ENCODE measurements at places on chromosomes 2 and 18.

DNA sequence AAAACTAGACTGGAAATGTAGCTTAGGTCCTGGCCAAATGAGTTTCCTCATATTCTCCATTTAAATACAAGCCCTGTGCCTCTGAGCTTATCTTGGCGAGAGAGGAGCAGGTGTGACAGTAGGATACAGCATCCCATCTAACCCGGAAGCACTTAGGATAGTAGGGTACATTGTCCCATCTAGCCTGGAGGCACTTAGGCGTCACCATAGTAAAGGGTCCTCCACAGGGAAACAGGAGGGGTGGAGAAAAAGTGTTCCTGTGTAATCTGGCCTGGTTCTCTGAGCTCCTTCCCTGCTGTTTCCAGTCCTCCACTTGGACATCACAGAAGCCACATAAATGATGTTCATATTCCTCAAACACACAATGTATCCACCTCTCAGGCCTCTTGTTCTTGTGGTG is 301.4 kb downstream of the GALR1 start:
- DNase-seq, result no peak

DNA sequence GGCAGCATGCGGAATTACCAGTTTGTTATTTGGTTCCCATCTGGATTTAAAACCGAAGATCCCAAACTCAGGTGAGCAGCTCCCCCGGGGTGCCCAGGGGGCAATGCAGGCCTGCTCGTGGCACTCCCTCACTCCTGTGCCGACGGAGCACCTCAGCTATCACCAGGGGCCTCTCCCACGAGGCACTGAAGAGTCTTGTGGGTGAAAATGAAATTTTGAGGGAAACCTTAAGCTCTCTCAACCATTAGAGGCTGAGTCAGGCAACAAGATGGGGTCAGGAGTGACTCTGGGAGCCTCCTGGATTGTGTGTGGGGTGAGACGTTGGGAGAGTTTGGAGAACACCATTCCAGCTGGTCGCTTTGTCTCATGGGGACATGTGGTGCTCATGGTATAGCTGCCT is 189.0 kb downstream of the PRKCE start:
- DNase-seq, result no peak

DNA sequence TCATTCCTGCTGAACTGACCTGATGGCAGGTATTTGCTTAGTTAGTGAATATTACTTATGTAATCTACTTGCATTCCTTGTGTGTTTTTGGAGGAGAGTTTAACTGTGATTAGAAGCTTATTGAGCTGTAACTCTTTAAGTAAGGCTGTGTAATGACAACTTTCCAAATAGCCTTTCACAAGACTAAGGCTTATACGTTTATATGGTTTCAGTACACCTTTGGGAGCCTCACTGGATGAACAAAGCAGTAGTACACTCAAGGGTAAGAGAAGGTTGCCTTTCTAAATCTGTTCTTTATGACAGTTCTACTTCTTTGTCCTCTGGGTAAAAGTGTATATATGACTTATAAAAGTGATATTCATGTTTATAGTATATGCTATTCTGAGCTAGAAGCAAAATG is 4.3 kb downstream of the ITPRID2 start:
- DNase-seq, result no peak

DNA sequence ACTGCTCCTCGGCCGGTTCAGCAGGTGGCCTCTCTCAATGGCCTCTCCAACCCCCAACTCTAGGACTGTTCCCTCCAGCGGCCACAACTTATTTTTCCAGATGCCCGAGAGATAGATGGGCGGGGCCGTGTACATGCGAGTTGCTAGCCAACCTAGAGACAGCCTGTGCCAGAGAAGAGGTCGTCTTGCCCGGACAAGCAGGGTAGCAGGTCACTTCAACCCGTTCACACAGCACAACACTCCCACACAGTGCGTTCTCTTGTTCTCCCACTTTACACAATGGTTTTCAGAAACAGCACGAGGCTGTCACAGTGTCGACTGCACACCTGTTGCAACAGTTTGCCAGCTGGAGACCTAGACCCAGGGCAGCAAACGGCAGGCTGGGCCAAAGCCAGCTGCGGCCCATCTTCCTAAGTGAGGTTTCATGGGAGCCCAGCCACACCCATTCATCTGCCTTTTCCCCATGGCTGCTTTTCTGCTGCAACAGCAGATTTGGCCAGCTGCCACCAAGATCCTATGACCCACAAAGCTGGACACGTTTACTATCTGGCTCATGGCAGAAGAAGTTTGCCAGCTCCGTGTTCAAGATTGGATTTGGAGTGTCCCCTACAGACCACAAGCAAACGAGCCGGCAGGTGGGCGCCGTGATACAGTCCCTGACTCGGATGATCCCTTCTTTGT is 7.3 kb upstream of the PRLH start:
- no peak for DNase-seq

GRCh38 chr2:68807821-68808266 is 63.4 kb downstream of the BMP10 start:
- peak; percentile 67 for DNase-seq

- DNase-seq, result no peak
Observed at GRCh38 chr2:5867056-5867455, 174.9 kb downstream of the SOX11 start.

GRCh38 chr2:86274265-86274917 is 63.0 kb downstream of the REEP1 start:
- no peak for DNase-seq

DNA sequence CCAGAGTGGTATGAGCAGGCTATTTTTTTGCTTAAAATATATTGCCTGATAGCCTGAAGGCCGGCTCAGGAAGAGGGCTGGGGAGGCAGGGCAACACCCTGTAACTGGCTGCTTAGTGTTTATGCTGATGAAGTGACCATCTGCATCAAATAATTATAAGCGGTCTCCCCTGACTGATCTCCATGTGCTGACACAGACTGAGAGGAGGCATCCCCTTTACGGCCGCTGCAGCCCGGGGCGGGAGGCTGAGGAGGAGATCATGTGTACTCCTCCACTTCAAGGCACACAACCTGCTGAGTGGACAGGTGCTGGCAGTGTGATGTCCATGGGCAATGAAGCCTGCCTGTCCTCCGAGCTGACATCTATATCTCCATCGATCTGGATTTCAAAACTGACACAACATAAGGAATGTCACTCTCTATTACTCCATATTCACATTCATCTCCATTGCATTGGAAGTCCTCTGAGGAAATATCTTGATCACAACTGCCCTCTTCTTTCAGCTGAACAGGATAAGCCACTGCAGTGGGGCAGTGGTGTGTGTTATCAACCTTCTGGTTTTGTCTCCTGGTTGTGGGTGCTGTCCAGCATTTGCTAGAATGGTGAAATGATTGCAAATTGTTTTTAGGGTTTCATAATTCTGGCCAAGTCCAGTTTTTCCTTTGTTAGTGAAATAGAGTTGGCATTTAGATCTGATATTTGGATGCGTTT is 143.5 kb downstream of the AQP4 start:
- no peak for DNase-seq

DNA sequence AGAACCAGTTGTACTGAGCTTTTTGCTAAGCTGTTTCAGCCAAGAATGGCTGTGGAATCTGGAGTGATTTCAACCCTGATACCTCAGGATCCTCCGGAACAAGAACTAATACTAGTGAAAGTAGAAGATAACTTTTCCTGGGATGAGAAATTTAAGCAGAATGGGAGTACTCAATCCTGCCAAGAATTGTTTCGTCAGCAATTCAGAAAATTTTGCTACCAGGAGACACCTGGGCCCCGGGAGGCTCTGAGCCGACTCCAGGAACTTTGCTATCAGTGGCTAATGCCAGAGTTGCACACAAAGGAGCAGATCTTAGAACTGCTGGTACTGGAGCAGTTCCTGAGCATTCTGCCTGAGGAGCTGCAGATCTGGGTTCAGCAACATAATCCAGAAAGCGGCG is 1.6 kb downstream of the ZNF397 start:
- no peak for DNase-seq

- DNase-seq, result no peak
Observed at GRCh38 chr2:52918551-52918950, 849.1 kb upstream of the CHAC2 start.

DNA sequence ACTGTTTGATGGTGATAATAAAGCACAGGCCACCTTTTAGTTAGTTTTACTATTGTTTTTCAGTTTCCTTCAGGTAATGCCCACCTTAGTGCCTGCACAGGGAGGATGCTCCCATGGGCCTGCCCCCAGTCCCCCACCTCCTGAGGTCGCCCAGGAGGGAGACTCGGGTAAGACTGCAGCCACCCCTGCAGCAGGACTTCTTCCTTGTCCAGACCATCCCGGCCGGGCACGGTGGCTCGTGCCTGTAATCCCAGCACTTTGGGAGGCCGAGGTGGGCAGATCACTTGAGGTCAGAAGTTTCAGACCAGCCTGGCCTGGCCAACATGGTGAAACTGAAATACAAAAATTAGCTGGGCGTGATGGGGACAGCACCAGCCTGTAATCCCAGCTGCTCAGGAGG is 68.1 kb upstream of the TANC1 start:
- DNase-seq, result no peak

GRCh38 chr2:37873749-37874330 is 51.2 kb upstream of the RMDN2 start:
- DNase-seq, result no peak

GRCh38 chr2:120469426-120469825 is 123.5 kb downstream of the INHBB start:
- no peak for DNase-seq

DNA sequence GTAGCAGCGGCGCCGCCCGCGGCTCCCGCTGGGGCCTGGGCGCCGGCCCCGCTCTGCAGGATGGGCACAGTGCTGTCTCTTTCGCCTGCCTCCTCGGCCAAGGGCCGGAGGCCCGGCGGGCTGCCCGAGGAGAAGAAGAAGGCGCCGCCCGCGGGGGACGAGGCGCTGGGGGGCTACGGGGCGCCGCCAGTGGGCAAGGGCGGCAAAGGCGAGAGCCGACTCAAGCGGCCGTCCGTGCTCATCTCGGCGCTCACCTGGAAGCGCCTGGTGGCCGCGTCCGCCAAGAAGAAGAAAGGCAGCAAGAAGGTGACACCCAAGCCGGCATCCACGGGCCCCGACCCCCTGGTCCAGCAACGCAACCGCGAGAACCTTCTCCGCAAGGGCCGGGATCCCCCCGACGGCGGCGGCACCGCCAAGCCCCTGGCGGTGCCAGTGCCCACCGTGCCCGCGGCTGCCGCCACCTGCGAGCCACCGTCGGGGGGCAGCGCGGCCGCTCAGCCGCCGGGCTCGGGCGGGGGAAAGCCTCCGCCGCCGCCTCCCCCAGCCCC is 369 bp downstream of the CDK5R2 start:
- DNase-seq, result no peak

- no peak for DNase-seq
Observed at GRCh38 chr2:218878926-218879761, 1.5 kb upstream of the WNT10A start.

- no peak for DNase-seq
Observed at GRCh38 chr2:71813807-71814470, 333.7 kb downstream of the CYP26B1 start.

GRCh38 chr2:88350331-88351248 is 101.9 kb downstream of the FOXI3 start:
- DNase-seq, result no peak

DNA sequence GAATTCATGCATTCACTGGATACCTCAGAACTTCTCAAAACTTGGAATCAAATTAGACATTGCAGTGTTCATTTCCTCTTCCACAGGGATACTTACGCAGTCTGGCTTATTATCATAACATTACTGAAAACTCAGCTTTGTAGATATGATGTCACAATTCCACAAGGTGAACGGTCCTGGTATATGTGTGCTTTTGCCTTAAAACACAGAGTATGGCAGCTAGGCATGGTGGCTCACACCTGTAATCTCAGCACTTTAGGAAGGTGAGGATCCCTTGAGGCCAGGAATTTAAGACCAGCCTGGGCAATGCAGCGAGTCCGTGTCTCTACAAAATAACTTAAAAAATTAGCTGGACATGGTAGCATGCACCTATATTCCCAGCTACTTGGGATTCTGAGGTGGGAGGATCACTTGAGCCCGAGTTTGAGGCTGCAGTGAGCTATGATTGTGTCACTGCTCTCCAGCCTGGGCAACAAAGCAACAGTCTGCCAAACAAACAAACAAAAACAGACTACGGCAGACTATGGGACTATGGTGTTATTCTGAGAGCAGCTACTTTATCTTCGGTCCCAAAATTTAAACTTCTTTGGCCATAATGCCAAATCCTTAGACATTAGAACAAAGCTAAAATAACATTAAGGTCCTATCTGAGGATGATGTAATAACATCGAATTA is 1191.9 kb upstream of the SLC39A10 start:
- no peak for DNase-seq

Data from GF-D8 (cell line).